ENCODE measurements at places on chromosomes 1 and 21.
A peak's percentile ranks its signal among the peaks of the same experiment; 100 is the strongest.

- DNase-seq = no peak
These were observed 130.4 kb downstream of the KIF26B start for GRCh38 chr1:245285168-245285567.

- DNase-seq = no peak
These were observed 31.1 kb downstream of the HUNK start for GRCh38 chr21:31903896-31904295.

DNA sequence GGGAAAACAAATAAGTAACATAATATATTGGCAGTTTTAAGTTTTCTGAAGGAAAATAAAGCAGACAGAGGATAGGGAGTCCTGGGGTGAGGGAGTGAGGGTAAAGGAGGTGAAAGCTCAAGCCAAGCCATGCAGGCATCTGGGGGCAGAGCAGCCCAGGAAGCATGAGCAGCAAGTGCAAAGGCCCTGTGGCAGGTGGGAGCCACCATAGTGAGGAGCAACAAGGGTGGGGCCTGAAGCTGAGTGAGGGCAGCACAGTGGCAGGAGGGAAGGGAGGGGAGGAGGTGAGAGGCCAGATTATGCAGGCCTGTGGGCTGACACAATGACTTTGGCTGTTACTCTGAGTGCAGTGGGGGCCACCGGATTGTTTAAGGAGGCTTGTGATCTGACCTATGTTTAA, 138.8 kb upstream of the TNR start:
- DNase-seq = no peak

GRCh38 chr1:246768403-246769020, 44.3 kb downstream of the SCCPDH start:
- no peak for DNase-seq

- DNase-seq = no peak
These were observed at the start of gene NKAIN1 for GRCh38 chr1:31239653-31240241. TSS of gene NKAIN1 (minus strand) at chr1:31239887. CDS start at chr1:31239547, 340 bp downstream.

DNA sequence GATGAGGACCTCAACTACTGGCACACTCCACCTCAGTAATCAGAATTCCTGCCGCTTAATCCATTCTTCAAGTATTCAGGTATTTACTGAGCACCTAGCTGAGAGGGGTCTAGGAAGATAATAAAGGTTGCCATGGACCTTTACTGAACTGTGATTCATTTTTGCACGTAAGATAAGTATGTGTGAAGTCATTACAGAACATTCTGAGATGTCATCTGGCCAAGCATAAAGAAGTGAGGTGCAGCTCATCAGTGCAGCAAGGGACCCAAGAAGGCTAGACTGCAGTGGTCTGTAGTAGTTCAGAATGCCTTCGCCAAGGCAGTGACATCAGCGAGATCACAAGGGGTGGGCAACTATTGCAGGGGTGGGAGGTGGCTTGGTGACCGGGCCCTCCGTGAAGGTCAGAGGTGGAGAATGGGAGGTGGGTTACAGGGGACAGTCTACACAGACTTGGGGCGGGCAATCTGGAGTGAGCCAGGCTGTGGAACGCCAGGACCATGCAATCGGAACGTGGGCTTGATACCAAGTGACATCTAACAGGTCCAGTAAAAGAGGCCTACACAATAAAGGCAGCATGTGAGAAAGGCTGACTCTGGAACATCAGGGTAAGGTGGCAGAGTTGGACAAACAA, 107.4 kb downstream of the SLC45A1 start:
- no peak for DNase-seq

- DNase-seq = no peak
These were observed 51.7 kb upstream of the AJAP1 start for GRCh38 chr1:4602462-4603294.

- DNase-seq = no peak
These were observed 1.5 kb downstream of the GPX7 start for GRCh38 chr1:52603630-52604029.

DNA sequence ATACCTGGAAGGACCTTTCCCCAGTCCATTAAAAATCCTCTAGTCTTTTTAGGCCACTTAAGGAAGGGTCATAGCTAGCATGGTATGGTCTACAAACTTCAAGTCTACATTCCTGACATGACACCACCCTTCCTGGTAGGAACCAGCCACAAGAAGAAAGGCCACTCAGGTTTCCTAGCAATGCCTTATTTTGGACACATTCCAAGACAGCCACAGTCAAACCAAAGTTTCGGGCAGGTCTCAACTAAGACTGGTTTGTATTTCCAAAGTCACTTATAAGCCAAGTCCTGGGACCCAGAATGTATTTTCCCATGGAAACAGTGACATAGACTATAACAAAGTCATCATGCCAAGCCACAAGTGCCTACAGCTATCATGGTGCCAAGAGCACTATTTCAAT, 50.6 kb upstream of the SLC44A3 start:
- no peak for DNase-seq

- DNase-seq = no peak
These were observed 70.7 kb upstream of the MUTYH start for GRCh38 chr1:45410850-45411509.

DNA sequence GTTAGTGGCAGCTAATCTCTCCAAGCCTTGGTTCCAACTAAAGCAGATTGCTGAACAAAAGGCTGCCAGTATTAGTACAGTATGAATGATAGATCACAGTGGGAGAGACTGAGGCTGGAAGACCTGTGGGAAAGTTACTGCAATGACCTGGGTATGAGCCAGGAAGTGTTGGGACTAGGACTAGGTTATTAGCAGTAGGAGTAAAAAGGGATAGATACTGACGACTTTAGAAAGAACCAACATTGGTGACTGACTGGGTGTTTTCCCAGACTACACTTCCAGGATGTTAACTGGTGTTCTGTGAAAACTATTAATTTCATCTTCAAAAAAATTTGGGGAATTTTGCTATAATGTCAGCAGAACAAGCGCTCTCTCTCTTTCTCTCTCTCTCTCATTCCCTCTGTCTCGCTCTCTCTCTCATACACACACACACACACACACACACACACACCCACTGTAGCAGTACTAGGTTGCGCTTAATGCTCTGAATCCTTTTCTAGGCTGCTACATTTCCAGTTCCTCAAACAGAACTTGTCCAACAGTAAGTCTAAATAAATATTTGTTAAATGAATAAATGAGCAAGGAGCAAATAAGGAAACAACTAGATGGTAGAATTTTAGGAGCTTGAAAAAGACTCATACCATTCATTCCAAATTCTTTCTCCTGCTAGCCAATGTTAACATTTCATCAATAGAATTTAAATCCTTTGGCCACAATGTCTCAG, 47.6 kb upstream of the RGS8 start:
- no peak for DNase-seq

DNA sequence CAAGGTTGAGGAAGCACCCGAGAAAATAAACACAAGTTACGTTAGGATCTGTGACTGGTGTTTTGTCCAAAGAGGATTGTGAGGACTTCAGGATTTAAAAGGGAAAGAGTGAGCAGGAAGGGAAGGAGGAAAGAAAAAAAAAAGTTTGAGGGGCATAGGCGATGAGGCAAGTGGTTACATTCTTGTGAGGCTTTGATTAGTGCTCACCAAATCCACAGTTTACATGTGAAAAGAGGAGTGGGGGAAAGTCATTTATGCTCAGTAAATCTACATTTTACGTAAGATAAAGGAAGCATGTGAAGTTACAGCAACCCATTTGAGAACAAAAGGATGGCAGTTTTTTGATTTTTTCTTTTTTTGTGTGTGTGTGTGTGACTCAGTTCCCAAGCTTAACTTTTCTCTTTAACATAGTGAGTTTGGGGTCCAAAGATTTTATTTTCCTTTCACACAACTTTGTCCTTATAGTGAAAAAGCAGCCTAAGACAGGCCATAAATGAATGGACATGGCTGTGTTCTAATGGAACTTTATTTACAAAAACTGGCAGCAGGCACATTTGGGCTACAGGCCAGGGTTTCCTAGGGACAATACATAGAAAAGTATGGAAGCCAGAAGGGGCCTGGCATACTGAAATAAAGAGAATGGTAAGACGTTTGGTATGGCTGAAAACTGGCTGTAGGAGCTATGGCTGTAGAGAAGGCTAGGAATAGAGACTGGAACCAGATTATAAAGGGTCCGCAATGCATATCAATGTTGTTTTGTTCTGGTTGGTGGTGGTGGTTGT, 121.7 kb downstream of the FGGY start:
- DNase-seq = no peak

DNA sequence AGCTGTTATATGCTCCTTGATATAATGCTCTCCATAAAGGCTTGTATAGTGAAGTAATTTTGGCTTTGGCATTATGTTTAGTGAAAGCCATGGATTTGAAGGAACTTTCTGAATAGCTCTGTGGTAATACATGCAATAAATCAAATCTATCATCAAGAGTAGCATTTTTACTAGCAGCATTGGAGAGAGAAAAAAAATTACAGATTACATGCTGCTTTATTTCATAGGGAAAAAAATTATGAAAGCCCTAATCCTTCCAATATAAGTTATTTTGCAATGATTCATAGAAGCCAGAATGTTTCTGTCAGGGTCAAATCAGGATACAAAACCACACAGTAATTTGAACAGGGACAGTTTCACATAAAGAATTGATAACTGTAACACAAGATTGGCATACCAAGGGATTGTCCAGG, 250.0 kb downstream of the SPATA17 start:
- DNase-seq = no peak

- peak; percentile 48 for DNase-seq
These were observed 12.1 kb downstream of the IL24 start for GRCh38 chr1:206909161-206909882.

- no peak for DNase-seq
These were observed 159.9 kb upstream of the NEGR1 start for GRCh38 chr1:72442262-72442661.

GRCh38 chr21:28272272-28272992, 720.2 kb downstream of the LTN1 start:
- DNase-seq = no peak

DNA sequence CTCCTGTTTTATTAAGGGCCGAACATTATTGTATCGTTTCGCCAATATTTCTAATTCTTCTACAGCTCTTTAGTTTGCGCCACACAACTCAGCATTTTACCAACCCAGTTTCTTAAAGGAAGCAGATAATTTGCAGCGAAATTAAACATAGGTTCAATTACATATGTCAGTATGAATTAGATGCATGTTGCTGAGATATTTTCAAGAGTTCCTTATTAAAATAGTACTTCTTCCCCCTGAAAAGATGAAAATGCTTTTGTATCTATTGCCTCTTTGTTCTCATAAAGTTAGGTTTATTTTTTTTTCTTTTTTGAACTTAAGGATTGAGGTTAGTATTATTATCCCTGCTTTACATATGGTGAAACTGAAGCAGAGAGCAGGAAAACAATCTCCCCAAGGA, 183.5 kb upstream of the C1orf105 start:
- DNase-seq = no peak

- DNase-seq = no peak
These were observed 7.5 kb downstream of the TAF1A start for GRCh38 chr1:222582099-222582774.

GRCh38 chr21:31847761-31848160, 25.1 kb upstream of the HUNK start:
- no peak for DNase-seq

GRCh38 chr1:238406098-238406860, 515.6 kb upstream of the ZP4 start:
- DNase-seq = no peak

- no peak for DNase-seq
These were observed 13.3 kb downstream of the C1orf162 start for GRCh38 chr1:111487133-111487532.

GRCh38 chr1:116361648-116362047, 11.4 kb upstream of the ATP1A1 start:
- DNase-seq = no peak

- DNase-seq = no peak
These were observed 66.5 kb upstream of the IGSF21 start for GRCh38 chr1:18041102-18041501.

GRCh38 chr1:8902765-8903164, 24.3 kb upstream of the ENO1 start:
- no peak for DNase-seq

GRCh38 chr1:51623025-51623424, 6.1 kb downstream of the OSBPL9 start:
- DNase-seq = no peak

DNA sequence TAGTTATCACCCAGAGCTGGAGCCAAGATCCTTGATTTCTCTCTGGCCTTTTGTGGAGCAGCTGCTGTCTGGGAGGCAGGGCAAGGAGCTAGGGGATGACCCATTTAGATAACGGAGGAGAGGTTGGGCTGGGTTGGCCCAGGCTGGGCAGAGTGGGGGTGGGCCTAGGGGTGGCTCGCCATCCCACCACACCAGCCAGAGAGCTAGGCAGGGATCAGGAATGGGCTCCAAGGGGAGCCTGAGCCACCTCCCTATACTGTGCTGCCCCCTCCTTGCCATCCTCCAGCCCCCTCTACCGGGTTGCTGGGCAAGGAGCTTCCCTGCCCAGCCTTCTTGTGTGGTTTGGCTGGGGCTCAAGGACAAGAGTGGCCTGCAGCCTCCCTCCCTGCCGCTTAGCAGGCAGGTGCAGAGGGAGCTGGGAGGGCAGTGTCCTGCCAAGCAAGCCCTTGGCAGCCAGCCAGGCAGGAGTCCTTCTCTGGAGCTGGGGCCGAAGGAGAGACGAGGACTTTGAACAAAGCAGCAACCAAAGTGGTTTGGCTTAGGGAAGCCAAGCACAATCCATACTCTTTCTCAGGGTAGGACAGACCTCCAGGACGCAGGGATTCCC, 4.1 kb downstream of the NUAK2 start:
- DNase-seq = no peak

DNA sequence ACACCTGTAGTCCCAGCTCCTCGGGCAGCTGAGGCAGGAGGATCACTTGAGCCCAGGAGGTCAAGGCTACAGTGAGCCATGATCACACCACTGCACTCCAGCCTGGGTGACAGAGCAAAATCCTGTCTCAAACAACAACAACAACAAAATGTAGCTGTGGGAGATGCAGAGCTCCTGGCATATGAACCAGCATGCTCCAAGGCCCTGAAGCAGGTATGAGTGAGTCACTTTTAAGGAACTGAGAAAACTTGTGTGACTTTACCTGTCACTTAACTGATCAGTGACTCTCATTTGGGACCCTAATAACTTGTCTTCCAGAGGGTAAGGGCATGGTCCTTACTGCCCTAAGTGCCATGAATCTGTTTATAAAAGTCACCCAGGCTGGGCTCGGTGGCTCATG, 19.4 kb upstream of the TMEM222 start:
- DNase-seq = no peak

- DNase-seq = no peak
These were observed 192.7 kb downstream of the VPS13D start for GRCh38 chr1:12422488-12422887.

GRCh38 chr21:36606287-36606982, 92.5 kb upstream of the SIM2 start:
- DNase-seq = no peak

GRCh38 chr1:212503714-212504113, 71.0 kb downstream of the NENF start:
- DNase-seq = no peak

DNA sequence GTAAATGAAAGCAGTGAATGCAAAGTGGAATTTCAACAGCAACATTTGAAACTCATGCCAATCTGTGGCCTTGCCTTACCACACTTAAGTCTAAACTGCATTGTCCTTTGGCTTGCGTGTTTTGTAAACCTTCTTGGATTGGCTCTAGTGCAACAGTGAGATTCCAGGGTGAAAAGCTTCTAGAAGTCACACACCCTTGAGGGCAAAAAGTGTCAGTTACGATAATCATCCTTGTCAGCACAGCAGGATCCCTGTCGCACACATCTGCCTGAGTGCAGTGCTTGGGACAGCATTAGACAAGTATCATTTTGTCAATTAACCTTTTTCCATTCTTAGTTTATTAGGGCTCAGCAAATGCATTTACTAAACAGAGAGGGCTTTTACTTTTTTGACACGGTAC, 243.4 kb upstream of the PTBP2 start:
- no peak for DNase-seq

GRCh38 chr1:8152731-8153702, 126.9 kb upstream of the ERRFI1 start:
- DNase-seq = peak; percentile 77

- DNase-seq = no peak
These were observed 10.5 kb upstream of the SPRR4 start for GRCh38 chr1:152959801-152960451.

All from CD4-positive, alpha-beta T cell treated with Interleukin-12 subunit alpha and Interleukin-12 subunit beta, for 1 hour (primary cell).